Central memory CD4-positive, alpha-beta T cell (primary cell): ENCODE measurements at places on chromosomes 5 and 9.

- DNase-seq = no peak
Observed at GRCh38 chr9:110290001-110290400, 33.7 kb upstream of the TXN start.

DNA sequence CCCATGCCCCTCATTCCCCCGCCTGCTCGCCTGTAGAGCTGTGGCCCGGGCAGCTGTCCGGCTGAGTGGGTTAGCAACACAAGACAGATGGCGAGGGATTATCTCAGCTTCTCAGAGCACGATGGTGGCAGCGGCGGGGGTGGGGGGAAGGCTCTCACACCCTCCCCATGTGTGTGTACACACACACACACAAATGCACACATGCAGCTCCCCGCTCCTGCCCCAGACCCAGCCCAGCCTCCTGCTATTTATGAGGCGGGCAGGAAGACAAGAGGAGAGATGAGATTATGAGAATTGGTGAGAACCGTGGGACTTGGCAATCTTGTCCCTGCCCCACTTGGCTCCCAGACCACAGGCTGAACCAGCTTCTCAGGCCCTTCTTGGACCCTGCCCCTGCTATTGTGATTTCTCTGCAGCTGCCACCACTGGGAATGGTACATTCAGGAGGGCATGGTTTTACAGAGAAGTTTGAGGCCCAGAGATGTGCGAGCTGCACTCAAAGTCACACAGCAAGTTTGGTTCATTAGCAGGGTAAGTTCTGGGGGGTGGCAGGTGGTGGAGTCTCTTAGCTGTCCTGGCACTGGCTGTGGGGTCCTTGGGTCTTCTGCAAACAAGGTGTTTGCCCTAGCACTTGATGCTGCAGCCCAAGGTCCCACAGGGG lies 51.0 kb upstream of the PSD2 start:
- DNase-seq = no peak

DNA sequence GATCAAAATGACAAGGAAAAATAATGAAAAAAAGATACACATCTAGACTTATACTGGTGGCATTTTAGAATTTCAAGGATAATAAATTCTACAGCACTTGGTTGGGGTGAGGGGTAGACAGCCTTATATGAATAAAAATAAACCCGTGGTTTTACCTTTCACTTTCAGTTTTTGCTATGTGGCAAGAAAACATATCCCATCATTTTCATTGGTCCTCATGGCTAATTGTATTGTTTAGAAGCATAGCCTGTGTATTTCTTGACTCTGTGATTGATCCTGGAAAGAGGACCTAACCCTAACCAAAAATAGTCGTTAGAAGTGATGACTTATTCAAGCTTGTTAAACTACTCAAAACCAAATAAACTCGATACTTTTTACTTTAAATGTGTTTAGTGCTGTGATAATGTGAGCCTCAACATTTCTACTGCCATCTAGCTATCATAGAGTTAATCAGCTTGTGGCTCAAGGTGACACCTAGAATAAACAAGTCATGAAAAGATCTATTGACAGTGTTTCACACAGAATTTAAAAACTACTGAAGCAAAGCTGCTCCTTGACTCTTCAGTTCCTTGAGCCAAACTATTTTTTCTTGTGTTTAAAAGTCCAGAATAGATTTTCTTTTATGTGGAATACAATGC lies 153.3 kb upstream of the IZUMO3 start:
- DNase-seq = no peak

DNA sequence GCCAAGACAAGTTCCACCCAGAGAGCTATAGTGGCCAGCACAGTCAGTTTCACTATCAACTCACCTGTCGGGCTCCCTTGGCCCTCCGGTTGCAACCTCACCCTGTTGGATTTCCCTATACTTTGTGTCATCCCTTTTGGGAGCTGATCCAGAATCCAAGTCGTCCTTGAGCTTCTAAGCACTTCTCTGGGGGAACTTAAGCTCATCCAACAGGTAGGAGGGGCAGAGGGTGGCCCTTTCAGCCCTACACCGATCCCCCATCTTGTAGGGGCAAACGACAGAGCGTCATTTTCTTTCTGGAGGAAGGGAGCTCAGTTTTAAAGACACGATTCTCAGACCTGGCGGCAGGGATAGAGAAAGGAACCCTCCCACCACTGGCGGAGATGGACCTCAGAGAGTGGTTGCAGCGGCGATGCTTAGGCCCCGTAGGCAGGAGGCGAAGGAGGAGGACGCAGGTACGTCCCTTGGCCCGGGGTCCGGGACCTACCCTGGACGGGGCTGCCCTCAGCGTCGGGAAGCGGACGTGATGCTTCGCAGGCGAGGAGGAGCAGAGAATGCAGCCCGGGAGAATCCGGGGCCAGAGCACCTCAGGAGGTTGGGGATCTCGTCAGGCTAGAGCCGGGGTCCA lies 519 bp downstream of the ZER1 start:
- no peak for DNase-seq

DNA sequence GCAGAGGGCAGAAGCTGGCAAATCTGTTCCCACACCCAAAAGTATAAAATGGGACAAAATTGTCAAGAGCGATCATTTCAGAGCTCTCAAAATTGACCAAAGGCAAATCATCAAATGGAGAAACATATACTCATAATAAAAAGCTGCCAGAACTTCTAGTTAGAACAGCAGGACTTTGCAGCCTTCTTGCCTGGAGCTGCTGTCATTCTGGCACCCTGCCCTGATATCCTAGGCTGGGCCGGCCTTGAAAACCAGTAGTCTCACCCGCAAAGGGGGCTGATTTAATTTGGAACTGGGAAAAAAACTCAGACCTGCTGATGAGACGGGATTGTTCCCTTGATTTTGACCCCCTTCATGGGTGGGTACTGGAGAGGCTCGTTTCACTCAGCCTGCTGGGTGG lies 18.5 kb downstream of the OR2V1 start:
- no peak for DNase-seq

GRCh38 chr5:107218457-107219193 lies 452.1 kb downstream of the EFNA5 start:
- DNase-seq = no peak

- DNase-seq = no peak
Observed at GRCh38 chr5:106363578-106363977, 1307.2 kb downstream of the EFNA5 start.

DNA sequence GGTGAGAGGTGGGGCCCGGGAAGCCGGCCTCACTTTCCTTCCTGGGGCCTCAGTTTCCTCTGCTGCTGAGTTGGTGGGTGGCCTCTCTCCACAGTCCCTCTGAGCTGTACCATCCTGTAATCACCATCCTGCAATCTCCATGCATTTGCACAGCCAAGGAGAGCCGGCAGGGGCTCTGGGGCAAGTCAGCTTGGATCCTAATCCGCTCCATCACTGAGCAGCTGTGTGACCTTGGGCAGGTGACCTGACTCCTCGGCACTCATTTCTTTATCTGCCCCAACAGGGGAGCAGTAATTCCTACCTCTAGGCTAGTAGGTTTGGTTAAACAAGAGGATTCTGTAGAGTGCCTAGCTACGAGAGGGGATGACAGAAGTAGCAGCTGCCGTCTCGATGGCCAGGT lies 88.2 kb upstream of the ZNF618 start:
- no peak for DNase-seq

DNA sequence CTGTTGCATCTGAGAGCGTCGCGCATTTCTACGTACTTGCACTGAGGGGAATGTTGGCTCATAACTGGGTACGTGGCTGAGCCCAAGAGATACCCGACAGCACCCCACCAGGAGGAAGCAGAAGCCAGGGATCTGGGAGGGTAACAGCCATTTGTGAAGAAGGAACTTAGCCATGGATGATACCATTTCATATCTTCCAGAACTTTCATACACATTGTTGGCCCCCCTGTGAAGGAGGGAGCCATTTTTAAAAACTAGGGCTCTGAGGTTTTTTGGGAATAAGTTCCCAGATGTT lies 101.4 kb upstream of the SLC44A1 start:
- DNase-seq = no peak

GRCh38 chr5:4634342-4634741 lies 505.8 kb upstream of the ADAMTS16 start:
- DNase-seq = no peak

- no peak for DNase-seq
Observed at GRCh38 chr5:40346901-40347300, 332.8 kb upstream of the PTGER4 start.

- no peak for DNase-seq
Observed at GRCh38 chr5:27845248-27845647, 806.9 kb upstream of the CDH9 start.

- DNase-seq = no peak
Observed at GRCh38 chr5:76083555-76084495, 642 bp downstream of the SV2C start.

- DNase-seq = no peak
Observed at GRCh38 chr9:37693260-37693659, 42.5 kb downstream of the FRMPD1 start.

DNA sequence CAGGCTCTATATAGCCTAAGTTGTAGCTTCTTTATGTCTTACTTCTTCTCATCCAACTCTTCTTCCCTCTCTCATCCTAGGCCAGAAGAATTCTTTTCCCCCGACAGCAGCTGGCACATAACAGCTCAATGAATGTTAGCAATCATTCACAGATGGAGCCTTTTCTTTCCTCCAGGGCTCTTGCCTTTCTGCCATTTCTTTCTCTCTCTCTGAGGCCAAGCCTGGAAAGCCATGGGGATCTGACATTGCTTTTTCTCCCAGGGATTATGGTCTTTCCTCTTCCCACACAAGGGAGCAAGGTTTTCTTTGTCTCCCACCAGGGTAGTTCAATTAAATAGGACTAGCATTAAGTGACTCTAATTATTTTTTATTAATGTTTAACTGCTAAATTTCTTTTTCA lies 20.5 kb downstream of the SMIM15 start:
- no peak for DNase-seq

DNA sequence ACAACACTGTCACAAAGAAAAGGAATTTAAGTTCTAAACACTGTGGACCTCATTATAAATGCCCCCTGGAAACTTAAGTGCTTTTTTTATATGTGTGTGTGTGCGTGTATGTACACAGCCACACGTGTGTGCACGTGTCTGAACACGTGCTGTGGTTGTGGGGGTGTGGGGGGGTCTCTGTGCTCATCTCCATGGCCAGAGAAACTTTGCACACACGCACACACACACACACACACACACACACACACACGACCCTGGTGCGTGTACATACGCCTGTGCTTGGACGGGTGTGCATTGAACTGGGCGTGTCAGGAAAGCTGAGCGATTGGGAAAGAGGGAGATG lies 27.9 kb downstream of the AMBP start:
- no peak for DNase-seq

- no peak for DNase-seq
Observed at GRCh38 chr5:131023498-131023865, 141.6 kb downstream of the HINT1 start.

GRCh38 chr5:134420343-134420742 lies 8.7 kb upstream of the CDKN2AIPNL start:
- DNase-seq = no peak

DNA sequence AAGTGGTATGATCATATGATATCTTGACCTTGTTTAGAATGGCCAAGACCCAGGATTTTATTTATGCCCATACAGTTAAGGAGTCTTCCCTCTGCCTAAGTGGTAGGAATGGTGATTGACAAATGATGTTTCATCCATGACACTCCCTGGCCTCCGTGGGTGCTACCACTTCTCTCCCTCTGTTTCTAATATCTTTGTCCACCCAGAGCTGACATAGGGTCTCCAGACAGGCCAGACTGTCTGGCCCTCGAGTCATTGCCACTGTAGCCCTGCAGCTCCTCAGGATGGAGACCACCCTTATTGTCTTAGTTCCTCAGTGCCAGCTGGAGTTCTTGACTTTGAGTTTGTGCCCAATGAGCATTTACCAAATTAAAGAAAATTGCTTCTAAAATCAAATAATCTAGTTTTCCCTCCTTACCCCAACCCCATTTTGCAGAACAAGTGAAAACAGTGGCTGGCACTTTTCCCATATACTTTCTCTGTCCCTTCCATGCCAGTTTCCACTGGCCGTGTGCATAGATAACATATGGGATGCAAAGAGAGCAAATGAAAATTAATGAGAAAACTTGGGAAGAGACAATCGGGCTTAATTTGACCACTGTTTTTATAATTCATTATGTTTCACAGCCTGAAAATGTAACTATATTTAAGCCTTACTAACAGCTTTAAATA lies 235.7 kb downstream of the NSG2 start:
- DNase-seq = no peak

DNA sequence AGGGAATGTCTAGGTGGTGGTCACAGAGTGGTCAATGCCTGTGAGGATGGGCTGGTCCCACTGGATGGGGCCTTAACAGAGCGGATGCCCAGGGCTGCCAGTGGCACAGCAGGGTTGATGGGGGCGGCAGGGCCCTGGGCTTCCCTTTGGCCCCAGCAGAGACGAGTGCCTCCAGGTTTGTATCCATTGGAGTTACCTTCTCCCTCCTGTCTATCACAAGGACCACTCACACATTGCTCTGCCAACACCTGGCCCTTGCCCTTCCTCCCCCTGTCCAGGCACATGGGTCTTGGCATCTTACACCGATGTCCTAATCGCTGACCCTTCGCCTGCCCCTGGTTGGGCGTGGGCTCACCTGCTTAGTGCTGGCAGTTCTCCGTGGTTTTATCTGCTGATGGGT lies 26.2 kb upstream of the IRX4 start:
- DNase-seq = no peak

DNA sequence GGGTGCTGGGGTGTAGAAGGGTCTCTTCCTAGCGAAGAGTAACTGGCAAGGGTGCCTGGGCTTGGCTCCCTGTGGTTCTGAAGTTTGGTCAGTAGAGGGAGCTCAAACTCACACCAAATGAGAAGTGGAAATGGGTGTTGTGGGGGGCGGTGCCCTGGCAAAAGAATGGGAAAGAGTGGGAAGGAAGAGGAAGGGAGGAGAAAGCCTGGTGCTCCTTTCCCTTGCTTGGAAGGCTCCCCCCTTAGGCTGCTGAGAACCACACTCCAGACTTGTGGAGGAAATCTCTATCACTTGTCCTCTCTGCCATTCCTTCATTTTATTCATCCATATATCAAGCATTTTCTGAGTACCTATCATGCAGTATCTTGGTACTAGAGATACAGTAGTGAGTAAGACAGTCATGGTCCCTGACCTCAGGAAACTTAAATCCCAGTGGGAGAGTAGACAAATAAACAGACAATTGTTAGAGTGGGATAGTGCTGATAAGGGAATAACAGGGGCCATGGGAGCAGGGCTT lies 13.0 kb downstream of the SLC4A9 start:
- DNase-seq = peak; percentile 23

- no peak for DNase-seq
Observed at GRCh38 chr5:82772281-82772680, 304.9 kb downstream of the TMEM167A start.
